Panc1 (cell line): ENCODE measurements at places on chromosomes 5 and 9.

DNA sequence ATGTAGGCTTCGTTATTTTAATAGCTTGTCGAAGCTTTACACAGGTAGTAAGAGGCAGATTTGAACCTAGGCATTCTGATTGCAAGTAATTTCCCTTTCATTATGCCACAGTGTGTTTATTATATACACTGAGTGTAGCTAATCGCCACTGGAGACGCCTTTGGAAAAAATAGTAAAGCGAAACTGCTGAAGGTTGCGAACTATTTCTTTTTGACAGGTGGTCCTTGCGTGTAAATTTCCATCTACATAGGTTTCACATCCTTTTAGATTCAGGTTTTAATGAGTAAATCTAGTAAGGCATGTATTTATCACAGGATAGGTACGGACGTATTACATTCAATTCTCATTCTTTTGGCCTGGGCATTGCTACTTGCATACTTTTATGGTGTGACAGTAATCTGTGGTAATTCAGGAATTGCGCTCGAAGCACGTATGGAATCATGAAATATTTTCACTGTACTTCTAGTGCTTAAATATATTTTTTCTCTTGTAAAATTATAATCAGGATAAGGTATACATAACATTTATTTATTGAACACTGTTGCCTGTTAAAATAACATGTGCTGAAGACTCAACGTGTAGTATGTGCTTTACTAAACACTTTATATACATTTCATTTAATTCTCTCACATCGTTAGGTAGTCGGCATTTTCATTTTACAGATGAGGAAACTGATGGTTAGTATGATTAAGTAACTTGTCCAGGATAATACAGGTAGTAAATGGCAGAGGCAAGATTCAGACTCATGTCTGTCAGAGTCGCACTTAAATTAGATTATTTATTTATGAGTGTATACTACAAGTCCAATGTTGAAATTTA lies 1.8 kb downstream of the MARCHF6 start:
- no peak for DNase-seq

GRCh38 chr5:116938488-116938887 lies 363.9 kb upstream of the SEMA6A start:
- no peak for DNase-seq

- no peak for DNase-seq
Measured at GRCh38 chr5:35476797-35477196, 140.9 kb upstream of the SPEF2 start.

DNA sequence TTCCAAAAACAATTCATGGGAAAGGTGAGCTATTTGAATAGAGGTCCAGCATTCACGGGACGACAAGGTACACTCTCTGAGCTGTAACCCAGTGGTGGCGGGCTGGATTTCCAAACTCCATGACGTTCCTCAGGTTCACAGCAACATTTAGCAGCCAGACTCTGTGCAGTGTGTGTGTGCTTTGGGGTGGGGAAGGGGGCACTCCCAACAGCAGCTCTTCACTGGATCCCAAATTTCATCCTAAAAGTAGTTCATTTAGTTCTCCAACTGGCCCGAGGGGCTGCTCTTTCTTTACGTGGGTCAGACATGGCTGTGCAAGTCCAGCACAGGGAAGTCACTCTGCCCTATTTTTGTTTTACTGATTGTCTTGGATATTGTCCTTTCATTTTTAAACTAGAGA lies 98.0 kb upstream of the IRX2 start:
- DNase-seq = no peak

- no peak for DNase-seq
Measured at GRCh38 chr5:159456722-159457465, 126.6 kb upstream of the IL12B start.

DNA sequence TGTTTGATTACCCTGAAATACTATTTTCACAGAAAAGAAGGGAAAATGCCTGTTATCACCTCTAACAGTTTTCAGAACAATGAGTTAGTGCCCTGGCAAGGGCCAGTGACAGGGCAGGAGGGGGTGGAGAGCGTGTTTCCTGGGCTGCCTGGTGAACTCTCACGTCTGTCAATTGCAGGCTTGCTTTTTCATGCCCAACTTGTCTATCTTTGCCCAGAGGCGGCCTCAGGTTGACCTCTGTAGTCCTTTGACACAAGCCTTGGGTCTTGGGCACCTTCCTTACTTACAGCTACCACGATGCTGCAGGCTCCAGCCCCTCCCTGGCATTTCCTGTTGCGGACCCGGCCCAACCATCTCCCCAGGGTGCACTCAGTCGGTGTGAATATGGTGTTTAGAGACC lies 2.2 kb upstream of the CEL start:
- no peak for DNase-seq

- DNase-seq = no peak
Measured at GRCh38 chr5:9099689-9100088, 446.2 kb downstream of the SEMA5A start.

DNA sequence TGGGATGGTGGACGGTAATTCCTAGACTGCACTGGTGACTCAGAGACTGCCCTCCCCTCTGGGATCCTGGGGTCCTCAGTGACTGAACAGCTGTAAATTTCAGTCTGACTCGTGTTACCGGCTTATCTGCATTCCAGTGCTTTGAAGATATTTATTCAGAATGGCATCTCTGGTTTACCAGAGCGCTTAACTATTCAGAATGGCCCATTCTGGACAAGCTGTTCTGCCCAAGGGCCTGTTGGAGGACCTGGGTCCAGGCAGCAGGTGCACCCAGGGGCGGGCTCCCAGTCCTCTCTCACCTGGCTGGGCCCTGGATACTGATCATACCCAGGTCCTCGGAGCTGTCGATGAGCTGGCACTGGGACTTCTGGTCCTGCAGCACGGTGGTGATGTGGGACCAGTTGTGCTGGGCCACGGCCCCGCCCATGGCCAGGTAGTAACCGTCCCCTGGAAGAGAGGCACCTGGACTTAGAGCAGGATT lies 48.0 kb downstream of the SARDH start:
- no peak for DNase-seq

- no peak for DNase-seq
Measured at GRCh38 chr9:101201630-101202029, 173.1 kb downstream of the PLPPR1 start.

DNA sequence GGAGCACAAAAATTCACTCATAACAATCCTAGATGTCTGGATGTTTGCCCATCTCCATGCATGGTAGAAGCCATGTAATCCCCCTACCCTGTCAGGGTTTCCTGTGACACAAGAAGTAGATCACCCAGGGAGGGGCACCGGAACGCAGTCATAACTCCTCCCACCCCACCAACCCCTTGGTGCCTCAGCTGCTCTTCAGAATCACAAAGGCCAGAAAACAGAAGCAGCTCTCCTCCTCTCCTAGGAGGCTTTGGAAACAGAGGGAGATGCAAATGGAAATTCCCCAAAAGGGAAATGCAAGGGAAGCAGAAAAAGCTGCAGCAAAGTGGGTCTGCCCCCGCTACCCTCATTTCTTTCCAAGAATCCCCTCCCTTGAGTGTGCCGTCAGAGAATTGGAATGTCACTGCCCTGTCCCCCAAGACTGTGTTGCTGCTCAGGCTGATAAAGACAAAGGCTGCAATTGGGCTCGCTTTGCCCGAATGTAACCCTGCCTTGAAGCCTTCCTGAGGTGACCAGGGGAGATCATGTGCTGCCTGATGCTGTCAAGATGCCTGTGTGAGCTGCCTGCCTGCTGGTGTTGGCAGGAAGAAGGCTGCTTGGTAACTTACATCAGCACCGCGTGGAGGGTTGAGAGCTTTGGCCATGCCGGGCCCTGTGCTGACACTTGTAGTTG lies 65.5 kb upstream of the ABCA1 start:
- no peak for DNase-seq

DNA sequence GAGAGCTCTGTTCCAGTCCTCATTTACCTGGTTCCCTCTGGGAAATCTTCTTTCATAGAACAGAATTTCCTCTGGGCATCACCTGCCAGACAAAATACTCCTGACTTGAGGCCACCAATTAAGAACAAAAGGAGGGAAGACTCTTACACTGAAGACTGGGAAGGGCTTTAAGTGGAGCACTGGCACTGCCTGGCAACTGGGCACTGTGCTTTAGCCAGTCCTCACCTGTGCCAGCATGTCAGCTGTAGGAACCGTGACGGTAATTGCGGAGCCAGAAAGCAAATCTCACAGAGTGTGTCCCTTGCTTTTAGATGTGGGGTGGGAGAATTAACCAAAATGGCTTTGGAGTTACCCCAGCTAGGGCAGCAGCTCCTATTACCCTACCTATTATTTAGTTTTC lies 40.6 kb downstream of the FAM219A start:
- DNase-seq = no peak

DNA sequence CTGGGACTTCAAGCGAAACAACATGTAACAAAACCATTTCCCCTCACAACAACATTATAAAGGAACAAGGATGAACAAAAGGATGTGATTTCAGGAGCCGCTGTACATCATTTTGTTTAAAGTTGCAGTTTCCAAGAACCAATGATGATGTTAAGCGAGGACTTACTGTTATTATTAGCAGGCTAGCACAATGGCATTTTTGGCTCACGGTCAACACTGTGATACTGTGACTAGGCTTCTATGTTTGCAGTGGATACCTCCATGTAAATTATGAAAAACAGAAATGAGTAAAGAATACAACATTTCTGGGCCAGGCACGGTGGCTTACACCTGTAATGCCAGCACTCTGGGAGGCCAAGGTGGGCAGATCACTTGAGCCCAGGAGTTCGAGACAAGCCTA lies 113.0 kb downstream of the AUH start:
- DNase-seq = no peak

DNA sequence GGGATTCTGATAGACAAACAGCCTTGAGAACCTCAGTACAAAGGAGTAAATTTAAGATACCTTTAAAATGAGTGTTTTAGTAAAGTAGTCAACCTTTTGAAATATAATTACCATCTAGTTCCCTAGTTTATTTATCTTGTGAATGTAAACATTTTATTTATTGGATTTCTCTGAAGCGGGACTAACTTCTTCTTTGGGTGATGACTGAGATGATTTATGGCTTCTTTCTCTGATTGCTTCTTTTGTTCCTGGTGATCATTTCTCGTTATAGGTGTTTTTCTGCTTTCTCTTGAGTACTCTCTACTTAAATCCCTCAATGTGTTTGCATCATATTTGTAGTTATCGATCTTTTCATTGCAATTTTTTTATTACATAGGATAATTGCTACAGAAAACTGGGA lies 33.2 kb downstream of the PRDM6 start:
- DNase-seq = no peak

- DNase-seq = no peak
Measured at GRCh38 chr9:81634915-81635516, 54.3 kb downstream of the TLE1 start.

DNA sequence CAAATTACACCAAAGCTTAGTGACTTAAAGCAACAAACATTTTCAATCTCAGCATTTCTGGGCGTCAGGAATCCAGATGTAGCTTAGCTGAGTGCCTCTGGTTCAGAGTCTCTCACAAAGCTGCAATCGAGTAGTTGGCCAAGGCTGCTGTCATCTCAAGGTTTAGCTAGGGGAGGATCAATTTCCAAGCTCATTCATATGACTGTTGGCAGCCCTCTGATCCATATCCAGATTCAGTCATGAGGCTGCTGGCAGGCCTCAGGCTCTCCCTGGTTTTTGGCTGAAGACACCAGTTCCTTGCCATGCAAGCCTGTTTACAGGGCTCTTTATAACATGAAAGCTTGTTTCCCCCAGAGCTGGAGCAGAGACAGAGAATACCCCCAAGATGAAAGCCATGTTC lies 419.5 kb upstream of the TLE4 start:
- no peak for DNase-seq

GRCh38 chr5:175696139-175696854 lies 38.4 kb downstream of the HRH2 start:
- DNase-seq = no peak
